Osteocyte (in vitro differentiated cells): ENCODE measurements at places on chromosomes 4 and X.

- DNase-seq = no peak
Observed at GRCh38 chrX:153922932-153923857, 2.9 kb downstream of the ARHGAP4 start.

GRCh38 chr4:94802091-94802490 is 44.3 kb downstream of the BMPR1B start:
- no peak for DNase-seq

DNA sequence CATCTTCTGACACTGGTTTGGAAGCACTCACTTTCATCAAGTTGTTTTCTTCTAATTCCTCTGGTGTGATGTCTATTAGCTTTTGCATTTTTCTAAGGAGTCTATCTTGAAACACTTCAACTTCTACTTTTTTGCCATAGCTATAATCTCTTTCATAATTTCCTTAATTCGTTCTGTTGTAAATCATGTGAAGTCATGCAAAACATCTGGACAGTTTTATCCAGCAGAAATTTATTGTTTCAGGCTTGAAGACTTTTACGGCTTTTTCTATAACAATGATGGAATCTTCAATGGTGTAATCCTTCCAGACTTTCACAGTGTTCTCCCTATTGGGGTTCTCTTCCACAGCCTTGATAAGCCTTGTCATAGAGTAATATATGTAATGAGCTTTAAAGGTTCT is 74.9 kb upstream of the PABPC4L start:
- no peak for DNase-seq

GRCh38 chr4:108030332-108030731 is 40.6 kb downstream of the HADH start:
- no peak for DNase-seq

GRCh38 chrX:120452131-120452530 is 17.0 kb downstream of the LAMP2 start:
- DNase-seq = no peak

DNA sequence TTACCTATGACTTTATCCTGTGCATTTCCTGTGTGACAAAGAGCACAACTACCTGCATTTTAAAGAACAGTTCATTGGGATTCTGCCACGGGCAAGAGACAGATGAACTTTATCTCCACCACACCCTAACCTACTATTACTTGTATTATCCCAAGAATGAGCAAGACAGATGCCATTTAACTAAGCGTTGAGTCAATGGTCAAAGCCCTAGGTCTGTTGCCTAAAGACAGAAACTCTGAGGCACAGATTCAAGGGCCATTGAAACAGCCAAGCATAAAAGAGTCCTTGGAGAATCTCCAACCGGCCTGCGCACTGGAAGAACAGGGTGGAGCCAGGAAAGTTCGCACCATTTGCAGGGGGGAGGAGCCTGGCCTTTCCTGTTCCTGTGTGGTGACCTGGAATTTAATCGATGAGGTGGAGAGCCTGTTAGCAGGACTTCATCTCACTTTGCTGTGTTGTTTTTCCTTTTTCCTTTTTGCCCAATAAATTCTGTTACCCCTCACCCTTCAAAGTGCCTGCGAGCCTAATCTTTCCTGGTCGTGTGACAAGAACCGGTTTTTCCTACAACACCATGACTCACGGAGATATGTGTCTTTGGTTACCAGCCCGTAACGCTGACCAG is 146.4 kb upstream of the DIAPH2 start:
- DNase-seq = no peak

- no peak for DNase-seq
Observed at GRCh38 chr4:153318696-153319320, 25.7 kb upstream of the MND1 start.
